Keratinocyte (primary cell): ENCODE measurements at places on chromosomes 4 and X.

DNA sequence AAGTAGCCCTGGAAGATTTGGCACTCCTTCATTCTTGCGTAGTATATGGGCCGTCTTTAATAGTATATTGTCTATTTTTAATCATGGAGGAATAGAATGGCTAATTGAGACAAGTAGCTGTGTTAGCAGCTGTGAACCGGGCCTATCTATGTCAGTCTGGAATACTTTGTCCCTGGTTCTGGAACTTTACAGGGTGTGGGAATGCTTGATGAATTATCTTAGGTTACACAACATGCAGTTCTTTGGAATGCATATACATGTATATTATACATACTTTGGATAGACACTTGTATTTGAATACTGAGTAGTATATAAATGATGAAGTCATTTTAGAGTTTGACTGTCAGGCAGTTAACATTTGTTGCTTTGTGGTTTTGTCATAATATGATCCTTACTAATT is 37.4 kb downstream of the PDLIM5 start:
- DNase-seq = no peak

DNA sequence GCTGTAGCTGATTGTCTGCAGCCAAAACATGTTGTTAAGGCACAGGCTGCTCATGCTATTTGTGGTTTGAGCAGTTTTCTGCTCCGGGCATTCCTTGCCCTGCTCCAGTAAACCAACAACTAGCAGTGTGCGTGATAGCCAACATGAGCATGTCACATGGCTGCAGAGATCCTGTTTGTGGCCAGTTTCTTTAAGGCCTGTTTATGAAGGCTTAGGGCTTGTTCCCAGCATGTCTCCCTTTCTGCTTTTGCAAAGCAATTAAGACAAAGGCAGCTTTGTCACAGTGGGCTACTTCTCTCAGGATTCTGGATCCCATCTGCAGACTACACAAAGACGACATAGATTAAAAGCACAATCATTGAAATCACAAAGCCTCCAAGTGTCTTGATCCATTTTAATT is 160.5 kb downstream of the ZNF518B start:
- no peak for DNase-seq

DNA sequence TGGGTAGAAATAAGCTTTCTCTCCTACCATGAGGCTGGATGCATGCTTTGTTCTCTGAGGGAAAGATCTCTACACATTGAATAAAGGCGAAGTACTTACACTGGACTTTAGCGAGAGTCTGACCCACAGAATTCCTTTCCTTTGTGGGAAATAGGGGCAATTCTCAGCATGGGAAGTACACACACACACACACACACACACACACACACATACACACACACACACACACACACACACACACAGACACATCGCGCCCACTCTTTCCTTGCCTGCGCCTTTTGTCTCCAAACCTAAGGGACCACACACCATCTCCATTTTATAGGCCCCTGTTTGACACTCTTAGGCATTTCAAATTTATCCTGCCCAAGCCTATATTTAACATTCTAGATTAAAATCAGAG is 83.8 kb downstream of the LUZP4 start:
- DNase-seq = no peak

DNA sequence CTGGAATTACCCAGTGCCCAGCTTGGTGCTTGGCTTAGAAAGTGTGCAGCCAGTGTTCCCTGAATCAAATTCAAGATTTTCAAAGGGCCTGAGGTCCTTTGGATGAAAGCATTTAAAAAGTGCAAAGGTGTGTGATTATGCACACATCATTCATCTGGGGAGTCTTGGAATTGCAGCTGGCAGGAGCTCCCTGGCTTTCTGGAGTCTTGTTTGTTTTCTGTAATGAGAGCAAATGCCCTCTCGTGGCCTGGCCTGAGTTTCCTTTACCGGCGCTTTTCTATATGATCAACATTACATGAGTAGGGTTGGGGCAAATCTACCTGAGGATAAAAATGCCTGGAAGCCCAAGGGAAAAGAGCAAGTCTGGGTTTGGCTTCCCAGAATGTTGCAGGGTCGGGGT is 24.6 kb upstream of the SORCS2 start:
- DNase-seq = no peak
